ENCODE measurements at places on chromosomes 4 and X. TPM values are rescaled to one million over a fixed set of nuclear protein-coding genes. Genes with fewer than 3 reads are reported as not detected.

- DNase-seq, result no peak
Observed at GRCh38 chr4:15470128-15470475, 420 bp downstream of the CC2D2A start.

DNA sequence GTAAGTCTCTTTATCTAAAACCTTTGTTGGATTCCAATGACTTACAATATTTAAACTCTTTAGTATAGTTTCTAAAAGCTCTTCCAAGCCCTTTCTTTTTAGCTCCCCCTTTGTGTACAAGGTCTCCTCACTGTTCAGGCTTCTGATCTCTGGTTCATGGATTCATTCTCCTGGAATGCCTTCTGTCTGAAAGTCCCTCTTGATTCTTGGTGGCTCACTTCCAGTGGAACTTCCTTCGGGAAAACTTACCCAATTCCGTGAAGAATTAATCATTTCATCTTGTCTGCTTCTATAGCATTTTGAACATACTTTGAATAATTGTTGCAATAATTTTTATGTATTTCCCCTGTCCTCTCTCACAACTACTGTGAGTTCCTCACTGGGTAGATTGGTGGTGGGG is 3.6 kb downstream of the ARHGAP24 start:
- DNase-seq, result no peak

GRCh38 chr4:128917781-128918180 is 108.3 kb downstream of the JADE1 start:
- no peak for DNase-seq

DNA sequence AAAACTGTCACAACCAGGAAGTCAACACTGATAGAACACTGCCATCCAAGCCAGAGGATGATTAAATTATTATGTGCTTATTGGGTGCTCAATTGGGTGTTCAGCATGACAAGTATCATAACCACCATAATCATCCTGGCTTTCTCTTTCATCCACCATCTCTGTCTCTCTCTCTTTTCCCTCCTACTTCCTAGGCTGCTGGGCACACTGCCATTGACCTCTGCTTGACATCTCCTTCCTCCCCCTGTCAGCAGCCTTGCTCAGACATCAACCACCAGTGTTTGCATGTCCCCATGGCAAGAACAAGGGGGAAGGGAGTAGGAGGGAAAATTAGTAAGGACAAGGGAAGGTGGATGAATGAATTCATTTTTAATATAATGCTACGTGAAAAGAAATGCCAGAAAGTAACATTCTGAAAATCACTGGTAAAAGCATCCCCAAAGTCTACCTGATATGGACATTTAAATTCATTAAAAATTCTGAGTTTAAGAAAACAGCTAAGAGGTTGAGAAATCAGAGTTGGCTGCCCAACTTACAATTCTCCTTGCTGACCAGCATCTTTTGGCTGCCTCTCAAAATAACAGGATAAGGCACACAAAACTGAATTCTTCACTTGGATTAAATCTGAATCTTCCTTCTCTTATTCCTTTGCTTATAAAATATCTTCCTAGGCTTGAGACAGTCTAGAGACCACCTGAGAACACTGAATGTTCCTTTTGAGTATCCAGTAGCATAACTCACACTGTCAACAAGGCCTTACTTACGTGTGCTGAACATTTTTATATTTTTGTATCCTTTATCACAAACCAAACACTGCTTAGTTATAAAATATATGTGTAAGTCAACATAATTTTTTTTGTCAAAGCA is 48.5 kb downstream of the SNCA start:
- no peak for DNase-seq

DNA sequence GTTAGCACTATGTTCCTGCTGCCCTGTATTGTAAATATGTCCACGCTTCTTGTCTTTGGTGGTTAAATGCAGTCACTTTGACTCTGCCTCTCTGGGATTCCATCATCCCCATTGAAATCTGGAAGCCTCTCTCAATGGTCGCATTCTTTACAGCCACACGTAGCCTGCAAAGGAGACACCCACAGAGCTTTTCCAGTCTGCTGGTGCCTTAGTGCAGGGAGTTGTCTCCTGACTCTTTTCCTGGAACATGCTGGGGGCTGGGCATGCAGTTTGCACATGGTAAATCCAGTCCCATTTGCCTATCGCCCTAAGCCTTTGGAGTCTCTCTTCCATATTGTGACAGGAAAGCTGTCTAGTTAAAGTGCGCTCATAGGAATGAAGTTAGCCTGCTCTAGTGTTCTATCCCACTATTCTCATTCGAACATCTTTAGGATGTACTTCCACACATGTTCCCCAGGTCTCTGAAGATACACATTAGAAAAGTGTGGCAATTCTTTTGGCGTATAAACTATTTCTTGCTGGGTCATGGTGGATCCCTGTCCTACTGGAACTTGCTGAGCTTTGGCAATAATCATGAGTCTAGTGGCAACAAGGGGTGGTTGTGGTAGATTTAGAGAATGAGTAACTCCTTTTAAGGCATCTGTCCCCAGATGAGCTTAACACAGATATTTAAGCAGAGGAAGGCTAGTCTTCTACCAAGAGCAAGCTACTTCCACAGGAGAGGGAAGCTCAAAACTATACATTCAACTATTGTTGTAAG is 33.7 kb downstream of the COQ2 start:
- no peak for DNase-seq

The TXK gene
- 1.7 TPM for total RNA-seq

The NAA15 gene
- 25.1 TPM for total RNA-seq

Measured in stomach (tissue), 19 donors.